Activated CD8-positive, alpha-beta memory T cell treated with anti-CD3 and anti-CD28 coated beads for 1 hour (primary cell): ENCODE measurements at places on chromosomes 5 and 9.

- no peak for DNase-seq
Observed at GRCh38 chr5:168946363-168946762, 354.6 kb downstream of the SLIT3 start.

GRCh38 chr9:122125509-122126330, 32.6 kb upstream of the TTLL11 start:
- DNase-seq: no peak

GRCh38 chr9:92762781-92763708, 1.6 kb downstream of the BICD2 start:
- DNase-seq: no peak

GRCh38 chr9:127826253-127826913, 23.7 kb downstream of the FPGS start:
- DNase-seq: no peak

GRCh38 chr5:149434162-149435014, 55.3 kb upstream of the IL17B start:
- peak; percentile 22 for DNase-seq

DNA sequence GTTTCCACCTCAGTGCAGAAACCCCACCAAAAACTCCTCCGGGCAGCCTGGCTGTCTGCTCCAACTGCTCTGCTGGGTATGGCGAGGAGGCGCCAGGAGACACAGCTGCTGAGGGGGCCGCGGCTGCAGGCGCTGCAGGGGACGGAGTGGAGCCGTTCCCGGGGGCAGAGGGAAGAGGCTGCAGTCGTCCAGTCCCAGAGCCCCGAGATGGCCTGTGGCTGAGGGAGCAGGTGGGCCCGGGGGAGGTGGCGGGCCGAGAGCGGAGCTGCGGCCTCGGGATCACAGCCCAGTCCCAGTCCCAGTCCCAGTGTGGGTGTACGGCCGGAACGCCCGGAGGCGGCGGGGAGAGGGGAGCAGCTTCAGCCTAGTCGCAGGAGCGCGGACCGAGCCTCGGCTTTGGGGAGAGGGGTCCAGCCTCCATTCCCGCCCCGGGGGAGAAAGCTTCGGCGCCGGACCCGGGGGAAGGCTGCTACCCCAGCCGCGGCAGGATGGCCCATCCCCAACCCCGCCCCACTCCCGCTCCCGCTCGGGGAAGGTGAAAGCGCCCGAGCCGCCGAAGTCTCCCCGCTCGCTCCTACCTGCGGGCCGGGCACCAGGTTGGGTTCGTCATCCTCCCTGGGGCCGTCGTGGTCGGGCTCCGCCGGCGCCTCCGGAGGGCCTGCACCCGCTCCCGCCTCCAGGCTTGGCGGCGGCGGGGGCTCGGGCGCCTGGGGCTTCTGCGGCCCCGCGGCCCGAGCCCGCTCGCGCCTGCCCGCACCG, 513 bp downstream of the FAM193B start:
- peak; percentile 12 for DNase-seq

GRCh38 chr9:8599937-8600336, 800.4 kb upstream of the DMAC1 start:
- DNase-seq: no peak

- no peak for DNase-seq
Observed at GRCh38 chr5:56908942-56909293, 478 bp upstream of the SETD9 start.

GRCh38 chr5:111165058-111165457, 59.1 kb upstream of the CAMK4 start:
- no peak for DNase-seq

- DNase-seq: no peak
Observed at GRCh38 chr9:106350777-106351176, 512.2 kb upstream of the ZNF462 start.

DNA sequence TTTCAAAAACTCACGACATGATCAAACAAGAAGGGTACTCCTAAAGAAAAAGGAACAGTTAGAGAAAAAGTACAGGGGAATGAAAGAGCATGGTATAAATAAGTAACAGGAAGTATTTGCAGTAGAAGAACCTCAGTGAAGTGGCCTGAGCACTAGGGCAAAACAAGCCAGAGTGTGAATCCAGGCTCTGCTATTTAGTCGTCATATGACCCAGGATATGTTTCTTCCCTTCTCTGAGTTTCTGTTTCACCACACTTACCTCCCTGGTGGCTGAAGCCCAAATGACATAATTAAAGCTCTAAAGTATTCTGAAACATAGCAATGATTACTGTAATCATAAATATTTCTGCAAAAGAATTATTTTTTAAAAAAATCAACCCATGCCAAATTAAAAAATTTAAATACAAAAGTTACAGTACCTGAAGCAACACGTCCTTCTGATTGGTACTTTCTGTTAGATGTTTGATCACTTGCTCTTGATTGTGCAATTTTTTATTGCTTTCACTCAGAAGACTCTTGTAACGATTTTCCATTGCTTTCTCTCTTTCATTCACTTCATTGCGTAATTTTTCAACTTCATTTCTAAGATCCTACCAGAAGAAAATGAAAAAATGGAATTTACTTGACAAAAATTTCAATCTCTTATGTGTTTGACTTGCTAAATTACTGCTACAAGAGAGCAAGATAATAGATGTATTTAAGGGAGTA, 88.9 kb downstream of the CDK5RAP2 start:
- no peak for DNase-seq

DNA sequence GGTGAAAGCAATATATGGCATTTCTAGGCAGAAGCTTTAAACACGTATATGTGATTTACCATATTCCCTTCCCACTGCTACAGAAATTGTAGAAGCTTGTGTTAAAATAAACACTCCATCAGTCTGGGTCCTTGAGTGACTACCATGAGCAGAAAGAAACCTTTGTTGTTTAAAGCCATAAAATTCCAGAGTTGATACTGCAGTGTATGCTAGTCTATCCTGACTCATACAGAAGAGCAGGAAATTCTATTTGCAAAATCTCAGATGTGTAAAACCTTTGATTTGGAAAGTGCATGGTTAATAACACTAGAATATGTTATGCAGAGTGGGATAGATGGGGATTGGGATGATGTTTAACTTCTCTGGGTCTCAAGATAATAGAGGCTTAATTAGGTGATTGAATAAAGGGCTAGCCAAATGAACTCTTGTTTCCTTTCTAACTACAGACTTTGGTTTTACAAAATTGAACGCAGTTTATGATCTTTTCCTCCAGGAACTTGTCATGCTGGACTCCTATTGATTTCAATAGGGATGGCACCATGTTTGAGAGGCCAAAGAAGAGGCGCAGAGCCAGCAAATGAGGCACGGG, 282.7 kb upstream of the VLDLR start:
- no peak for DNase-seq

- no peak for DNase-seq
Observed at GRCh38 chr9:22244139-22245011, 202.2 kb upstream of the DMRTA1 start.

DNA sequence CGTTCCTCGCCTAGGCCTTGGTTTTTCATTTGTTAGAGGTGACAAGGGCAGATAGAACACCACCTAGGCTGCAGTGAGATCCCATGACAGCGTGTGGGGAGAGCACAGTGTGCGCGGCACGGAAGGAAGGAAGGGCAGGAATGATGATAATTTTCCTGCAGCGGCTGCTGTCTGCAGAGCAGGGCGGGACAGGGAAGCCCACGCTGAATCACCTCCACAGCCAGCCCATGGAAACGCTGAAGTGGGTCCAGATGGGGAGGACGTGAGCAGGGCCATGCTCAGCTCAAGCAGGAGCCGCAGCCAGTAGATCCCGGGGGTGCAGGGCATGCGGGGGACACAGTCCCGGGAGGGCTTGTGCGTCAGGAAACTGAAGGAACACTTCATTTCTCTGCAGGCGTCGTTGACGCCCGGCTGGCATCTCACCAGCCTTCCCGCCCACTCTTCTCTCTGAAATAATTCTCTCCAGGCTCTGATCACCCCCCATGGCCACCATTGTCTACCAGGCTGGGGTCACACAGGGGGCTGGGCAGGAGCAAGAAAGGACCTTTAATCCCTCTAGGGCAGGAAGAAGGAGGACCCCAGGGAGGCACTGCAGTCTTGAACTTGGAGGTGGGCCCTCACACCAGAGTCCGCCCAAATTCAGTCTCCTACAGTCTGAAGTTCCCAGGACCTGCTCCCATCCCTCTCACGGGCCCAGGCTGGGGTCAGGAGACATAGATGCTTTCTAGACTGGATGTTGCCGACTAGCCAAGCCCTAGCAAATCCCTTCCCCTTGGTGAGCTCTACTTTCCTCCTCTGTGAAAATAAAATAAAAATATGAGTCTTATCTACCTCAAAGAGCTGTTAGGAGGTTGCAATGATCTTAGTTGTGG, 20.9 kb upstream of the SYNPO start:
- no peak for DNase-seq

DNA sequence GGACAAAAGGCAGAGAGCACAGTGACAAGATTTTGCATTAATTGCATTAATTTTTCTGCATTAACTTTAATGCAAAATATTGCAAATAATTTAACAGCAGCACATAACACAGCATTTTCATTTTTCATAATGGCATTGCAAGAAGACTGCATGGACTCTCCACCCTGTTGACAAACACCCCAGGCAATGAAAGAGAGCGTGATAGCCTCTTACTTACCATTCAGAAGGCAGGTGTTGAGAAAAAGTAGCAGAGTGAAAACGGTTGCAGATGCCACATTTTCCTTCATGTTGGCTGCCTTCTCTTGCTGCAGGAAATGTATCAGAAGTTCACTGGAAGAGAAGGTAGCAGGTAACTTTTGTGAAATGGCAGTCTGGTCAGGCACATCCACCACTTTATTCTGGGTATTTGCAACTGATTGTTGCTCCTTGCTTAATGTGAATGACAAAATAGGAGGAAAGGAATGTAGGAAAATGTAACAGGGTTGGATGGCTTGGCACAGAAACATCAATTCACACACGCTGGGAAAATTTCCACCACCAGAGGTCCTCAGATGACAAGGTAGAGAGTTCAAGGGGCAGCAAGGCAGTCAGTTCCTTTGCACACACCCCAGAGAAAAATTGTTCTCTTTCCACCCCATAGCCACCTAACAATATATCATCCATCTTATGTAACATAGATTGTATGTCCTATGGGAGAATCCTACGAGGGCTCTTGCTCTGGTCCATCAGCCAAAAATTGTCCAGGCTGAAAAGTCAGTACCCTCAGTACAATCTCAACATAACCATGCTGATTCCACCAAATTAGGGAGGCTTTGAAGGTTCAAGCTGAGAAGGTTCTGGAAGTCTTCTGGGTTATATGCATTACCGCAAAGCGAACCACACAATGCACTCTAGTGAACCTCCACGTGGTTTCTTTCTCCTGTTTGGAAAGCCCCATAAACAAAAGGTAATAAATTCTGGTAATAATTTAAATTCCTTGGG, 41.9 kb upstream of the AGXT2 start:
- DNase-seq: peak; percentile 24

DNA sequence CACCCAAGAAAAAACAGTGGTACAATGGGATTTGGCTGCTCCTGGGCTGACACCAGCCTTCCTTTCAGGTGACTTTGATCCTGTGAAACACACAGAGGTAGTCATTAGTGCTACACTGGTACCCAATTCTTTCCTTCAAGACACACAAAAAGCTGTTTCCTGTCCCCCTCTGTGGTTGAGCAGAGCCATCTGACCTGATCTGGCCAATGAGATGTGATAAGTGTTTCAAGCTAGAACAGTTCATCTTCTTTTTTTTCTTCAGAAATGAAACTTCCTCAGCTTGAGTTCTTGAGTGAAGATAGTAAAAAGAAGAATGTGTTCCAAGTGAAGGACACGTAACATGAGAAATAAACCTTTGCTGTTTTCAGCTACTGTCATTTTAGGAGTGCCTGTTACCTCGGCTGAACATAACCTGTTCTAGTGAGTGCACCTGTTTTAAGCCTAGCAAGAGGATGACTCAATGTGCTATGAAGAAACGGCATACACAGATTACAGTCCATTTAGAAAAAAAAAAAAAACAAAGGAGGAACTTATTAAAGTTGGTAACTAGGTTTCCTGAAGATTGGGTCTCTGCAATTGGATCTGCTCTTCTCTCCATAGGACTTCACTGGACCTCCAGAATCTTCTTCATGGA, 287.8 kb downstream of the GAS1 start:
- no peak for DNase-seq

DNA sequence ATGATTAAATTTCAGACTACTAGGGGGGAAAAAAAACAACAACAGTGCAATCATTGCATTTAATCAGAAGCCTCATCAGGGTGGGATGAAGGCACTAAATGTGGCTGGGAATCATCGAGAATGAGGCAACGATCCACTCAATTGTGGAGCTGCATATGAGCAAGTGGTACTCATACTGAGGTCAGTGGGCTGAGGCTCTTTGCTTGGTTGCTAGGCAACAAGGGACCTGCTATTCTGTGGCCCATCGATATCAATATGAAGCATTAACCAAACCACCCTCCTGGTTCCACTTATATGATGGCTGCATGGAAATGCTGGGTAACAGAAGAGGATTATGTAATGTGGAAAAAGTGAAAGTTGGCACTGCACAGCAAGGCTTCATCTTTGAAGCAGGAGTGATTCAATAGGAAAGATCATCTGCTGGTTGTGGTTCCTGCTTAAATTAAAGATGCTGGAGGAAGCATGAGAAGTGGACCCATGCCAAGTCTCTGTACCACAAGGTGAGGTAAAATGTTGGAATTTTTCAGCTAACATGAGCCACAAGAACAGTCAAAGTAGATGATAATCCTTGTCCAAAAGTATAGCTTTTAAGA, 159.8 kb upstream of the HMHB1 start:
- no peak for DNase-seq

- no peak for DNase-seq
Observed at GRCh38 chr5:130400091-130400490, 495.8 kb downstream of the CHSY3 start.

DNA sequence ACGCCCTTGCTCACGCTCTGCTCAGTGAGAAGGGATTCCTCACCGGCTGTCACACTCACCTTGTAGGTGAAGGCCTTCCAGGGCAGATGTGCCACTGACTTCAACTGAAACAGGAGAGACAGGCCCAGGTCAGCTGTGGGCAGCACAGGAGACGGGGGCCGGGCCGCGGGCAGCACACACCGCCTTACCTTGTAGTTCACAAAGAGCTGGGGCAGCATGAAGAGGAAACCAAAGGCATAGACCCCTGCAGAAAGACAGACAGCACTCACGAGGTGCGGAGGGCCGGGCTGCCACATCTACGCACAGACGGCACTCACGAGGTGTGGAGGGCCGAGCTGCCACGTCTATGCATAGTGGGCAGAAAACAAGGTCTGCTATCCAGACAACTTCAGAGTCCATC, 23.3 kb downstream of the CLPTM1L start:
- DNase-seq: no peak
